ENCODE measurements at places on chromosomes 1 and 21.

GRCh38 chr1:172898866-172899265, 151.9 kb downstream of the TNFSF18 start:
- no peak for DNase-seq

GRCh38 chr1:107405236-107405635, 264.4 kb downstream of the NTNG1 start:
- DNase-seq, result no peak

DNA sequence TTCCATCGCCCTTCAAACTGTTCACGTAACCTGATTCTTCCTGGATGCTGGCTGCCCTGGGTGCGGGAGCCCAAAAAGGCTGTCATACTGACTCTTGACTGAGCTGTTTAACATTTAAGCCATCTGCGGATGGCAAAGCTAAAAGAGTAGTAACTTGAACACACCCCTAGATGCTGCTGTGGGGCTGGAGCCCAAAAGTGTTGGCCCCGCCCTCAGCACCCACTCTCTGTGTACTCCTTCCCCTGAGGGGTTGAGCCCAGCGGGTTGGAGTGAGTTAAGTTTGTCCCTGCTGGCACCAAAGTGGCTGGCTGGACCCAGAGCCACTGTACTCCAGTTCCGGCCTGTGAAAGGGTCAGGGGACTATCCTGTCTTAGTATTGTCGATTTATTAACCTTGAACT, 640.6 kb downstream of the PTPRU start:
- no peak for DNase-seq

DNA sequence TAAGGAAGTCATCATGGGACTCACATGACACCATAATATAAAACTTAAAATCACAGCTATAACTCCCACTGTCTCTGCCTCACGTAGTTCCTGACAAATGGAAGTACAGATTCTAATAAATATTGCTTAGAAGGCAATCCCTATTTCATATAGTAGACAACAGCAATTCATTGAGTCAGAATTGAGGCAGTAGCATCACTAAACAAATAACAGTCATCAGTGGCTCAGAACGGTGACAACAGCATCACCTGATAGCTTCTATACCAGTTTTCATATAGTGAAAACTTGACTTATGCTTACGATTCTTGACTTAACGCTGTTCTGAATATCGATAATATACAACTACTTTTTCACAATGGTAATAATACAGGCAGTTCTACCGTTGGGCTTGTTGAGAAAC, 12.0 kb downstream of the TARBP1 start:
- no peak for DNase-seq

GRCh38 chr1:226679262-226679661, 59.8 kb downstream of the ITPKB start:
- DNase-seq, result no peak

DNA sequence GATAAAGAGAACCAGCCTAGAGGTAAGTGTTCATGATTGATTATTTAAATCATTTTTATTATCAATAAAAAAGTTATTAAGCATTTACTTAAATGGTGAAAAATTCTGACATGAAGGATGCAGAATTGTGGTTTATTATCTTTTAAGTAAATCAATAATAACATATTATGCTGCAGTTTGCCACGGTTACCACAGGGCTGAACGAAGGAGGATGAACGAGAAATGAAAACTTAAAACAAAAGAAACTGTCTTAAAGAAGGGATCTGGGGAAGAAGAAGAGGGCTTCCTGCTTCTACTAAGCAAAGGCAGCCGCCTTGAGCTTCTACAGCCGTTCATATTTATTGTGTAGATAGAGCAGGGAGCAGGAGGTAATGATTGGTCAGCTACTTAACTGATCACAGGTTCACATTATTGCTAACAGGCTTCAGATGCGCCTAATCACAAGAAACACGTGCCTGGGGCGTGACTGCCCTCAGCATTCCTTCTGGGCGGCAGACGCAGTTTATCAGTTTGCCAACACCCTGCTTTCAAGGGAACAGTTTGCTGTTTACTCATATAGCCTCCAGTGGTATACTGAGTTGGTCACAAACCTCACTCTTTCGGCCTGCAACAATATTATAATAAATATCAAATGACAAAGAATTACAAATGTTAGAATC, 5.8 kb upstream of the FNBP1L start:
- DNase-seq, result no peak

DNA sequence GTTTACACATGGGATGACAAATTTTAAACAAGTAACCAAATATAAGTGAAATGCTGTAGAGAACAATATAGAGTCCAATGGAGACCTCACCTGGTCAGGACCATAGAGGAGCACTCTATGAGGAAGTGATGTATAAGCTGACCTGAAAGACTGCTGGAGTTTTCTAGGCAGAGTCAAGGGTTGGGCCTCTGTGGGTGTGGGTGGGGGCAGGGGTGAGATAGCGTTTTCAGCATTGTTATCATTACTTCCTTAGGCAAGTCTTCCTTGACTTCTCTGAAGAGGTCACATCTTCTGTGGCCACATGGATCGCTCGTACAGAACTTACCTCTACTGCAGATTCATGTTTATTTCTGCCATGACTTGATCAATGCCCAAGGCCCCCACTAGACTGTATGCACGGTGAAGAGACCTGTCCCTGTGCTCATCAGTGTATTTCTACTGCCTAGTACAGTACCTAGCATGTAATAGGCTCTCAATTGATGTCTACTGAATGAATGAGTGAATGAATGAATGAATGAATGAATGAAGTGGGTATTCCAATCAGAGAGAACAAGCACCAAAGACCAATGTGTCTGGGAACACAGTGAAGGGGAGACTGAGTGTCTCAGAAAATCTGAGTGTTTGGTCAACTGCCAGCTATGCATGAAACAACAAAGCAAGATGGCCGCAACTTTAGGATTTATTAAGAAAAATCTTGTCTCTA, 116.5 kb downstream of the RNF220 start:
- no peak for DNase-seq

DNA sequence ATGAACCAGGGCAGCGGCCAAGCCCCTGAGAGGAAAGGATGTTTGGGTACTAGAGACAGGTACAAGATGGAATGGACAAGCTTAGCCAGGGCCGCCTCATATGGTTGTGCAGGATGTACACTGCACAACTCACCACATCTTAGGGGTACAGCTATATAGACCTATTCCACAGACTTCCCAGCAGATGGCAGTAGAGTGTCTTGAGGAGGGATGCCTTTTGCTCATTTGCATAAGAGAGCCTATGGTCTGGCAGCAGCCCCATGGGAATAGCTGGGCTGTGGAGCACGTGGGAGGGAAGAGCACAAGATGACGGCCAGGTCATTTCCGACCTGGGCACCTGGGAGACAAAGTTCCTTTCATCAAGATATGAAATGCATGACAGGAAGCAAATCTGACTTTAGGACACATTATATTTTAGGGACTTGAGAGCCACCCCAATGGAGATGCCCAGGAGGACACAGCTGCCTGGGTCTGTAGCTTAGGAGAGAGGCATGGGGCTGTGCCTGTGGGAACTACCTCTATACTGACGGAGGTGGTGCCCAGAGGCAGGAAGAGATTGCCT, 215.5 kb downstream of the KCNJ6 start:
- DNase-seq, result peak; percentile 24

DNA sequence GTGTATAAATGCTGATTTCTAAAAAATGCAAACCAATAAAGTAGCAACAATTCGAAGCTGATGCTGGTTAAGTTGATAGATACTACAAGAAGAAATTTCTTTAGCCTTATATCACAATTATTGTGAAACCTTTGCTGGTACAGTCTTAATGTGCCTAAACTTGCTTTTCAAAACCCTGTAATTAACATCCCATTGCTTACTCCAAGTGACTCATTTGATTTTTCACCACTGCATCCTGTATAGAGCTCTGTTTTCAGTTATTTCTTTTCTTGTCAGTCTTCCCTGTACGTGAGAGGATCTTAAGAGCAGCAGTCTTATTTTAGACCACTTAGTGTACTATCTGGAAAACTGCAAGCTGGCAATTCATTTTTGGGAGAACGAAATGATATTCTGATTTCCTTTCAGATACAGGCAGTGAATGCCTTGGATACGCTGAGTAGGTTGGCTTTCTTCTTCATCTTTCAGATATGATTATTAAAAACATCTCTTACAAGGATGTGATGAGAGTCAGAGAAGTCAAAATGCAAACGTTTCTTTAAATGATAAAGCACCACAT, 210.3 kb downstream of the KCTD3 start:
- DNase-seq, result no peak

- no peak for DNase-seq
These were observed 110.4 kb downstream of the KCND3 start for GRCh38 chr1:111879081-111879480.

GRCh38 chr1:48495166-48495565, 23.2 kb upstream of the SPATA6 start:
- no peak for DNase-seq

- DNase-seq, result no peak
These were observed 121.2 kb upstream of the SGIP1 start for GRCh38 chr1:66412704-66413103.

- no peak for DNase-seq
These were observed 209.8 kb downstream of the MATN1 start for GRCh38 chr1:30513396-30514136.

GRCh38 chr1:232627645-232628334, 2.1 kb downstream of the SIPA1L2 start:
- DNase-seq, result peak; percentile 42
